ENCODE measurements at places on chromosomes 11 and 22.

- no peak for DNase-seq
Measured at GRCh38 chr22:44985906-44986527, 23.8 kb downstream of the PHF21B start.

DNA sequence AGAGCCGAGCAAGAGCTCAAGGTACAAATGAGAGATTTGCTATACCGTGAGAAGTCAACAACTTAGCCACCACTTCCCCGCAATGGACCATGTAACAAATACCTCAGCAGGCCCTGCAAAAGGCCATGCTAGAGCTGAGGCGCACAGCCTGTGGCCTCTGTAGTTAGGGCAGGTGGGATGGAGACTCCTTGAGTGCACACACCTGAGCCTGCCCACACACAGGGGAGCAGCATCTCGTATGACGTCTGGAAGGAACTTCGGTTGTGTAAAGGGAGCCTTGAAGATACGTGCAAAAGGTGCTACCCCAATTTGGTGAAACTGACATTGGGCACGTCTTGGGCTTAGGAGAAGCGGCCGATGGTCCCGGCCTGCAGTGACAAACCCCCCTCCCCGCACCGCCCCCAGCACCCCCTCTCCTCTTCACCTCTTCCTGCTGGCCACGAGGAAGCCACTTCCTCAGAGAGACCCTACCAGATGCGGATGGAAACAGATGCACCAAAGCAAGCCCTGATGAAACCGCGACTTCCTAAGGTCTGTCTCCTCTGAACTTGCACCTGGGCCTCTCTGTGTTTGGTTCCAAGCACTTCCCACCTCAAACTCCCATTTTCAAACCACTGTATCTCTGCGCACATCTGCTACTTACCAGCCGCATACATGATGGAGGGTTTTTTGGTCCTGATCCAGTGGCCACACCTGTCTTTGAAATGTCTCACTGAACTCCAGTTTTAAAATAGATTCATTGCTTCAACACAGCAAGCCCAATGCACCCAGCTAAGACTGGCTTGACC is 10.6 kb downstream of the CDPF1 start:
- no peak for DNase-seq

- DNase-seq = no peak
Measured at GRCh38 chr11:6110011-6110410, 2.5 kb downstream of the OR56B4 start.

DNA sequence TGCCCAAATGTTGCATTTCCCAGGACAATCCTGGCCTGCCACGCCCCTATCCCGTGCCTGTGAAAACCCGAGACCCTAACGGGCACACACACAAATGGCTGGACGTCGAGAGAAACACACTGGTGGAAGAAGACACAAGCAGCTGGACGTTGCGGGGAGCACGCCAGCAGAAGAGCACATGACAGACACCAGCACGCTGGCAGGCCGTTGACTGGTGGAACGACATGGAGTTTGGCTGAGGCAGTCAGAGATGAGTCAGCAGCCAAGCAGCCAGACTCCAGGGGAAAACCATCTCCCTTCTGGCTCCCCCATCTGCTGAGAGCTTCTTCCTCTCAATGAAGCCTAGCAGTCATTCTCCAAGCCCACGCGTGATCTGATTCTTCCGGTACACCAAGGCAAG is 606.7 kb upstream of the LRRC4C start:
- no peak for DNase-seq

DNA sequence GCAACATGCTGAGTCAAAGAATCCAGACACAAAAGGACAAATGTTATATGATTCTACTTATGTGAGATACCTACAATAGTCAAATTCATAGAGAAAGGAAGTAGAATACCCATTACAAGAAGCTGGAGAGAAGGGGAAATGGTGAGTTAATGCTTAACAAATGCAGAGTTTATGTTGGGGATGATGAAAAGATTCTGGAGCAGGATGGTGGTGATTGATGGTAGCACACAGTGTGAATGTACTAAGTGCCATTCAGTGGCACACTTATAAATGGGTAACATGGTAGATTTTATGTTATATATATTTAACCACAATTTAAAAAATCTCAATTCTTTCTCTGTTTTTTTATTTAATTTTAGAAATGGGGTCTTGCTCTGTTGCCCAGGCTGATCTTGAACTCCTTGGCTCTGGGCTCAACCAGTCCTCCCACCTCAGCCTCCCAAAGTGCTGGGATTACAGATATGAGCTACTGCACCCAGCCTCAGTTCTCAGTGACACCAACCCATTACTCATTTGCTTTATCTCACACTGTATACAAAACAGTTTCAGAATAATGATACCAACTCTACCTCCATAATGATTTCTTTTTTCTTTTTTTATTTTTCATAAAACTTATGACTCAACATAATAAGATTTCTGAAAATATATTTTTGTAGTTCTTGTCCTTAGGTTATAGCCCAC is 9.6 kb upstream of the RELA start:
- no peak for DNase-seq

DNA sequence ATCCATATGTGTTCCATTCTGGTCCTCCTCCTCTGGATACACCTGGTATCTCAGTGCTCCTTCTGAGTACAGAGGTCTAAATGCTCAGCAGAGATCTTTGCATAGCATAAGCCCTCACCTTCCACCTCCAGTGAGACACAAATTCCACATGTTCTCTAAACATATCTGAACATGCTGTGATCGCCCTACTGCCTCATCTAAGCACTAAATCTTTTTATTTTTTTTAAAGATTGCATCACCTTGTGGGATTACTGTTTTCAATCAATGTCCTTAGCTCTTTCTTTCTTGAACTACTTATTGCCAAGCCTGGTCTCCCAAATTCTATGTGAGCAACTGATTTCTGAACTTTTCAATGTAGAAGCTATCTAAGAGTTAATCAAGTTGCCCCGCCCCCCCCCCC is 113.4 kb downstream of the TRPC6 start:
- no peak for DNase-seq

All from stomach (tissue), 19 donors.